ENCODE measurements at places on chromosomes 4 and X. TPM values are rescaled to one million over a fixed set of nuclear protein-coding genes. Genes with fewer than 3 reads are reported as not detected.

DNA sequence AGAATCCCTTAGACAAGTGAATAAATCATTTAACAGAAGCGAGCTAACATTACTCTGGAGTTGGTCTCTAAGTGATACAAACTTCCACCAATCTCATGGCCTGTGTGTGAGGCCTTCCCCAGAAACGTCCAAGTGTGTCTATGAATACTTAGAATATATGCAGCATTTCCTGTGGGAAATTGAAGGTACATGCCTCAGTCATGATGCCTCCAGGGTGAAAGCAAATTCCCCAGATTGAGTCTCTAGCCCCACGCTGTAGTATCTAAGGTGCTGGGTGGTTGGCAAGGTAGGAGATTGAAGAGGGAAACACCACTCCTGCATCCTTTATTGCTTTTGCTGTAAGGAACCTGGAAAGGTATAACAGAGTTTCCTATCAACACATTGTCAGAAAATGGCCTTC, 113.8 kb downstream of the IL13RA2 start:
- DNase-seq, result no peak

DNA sequence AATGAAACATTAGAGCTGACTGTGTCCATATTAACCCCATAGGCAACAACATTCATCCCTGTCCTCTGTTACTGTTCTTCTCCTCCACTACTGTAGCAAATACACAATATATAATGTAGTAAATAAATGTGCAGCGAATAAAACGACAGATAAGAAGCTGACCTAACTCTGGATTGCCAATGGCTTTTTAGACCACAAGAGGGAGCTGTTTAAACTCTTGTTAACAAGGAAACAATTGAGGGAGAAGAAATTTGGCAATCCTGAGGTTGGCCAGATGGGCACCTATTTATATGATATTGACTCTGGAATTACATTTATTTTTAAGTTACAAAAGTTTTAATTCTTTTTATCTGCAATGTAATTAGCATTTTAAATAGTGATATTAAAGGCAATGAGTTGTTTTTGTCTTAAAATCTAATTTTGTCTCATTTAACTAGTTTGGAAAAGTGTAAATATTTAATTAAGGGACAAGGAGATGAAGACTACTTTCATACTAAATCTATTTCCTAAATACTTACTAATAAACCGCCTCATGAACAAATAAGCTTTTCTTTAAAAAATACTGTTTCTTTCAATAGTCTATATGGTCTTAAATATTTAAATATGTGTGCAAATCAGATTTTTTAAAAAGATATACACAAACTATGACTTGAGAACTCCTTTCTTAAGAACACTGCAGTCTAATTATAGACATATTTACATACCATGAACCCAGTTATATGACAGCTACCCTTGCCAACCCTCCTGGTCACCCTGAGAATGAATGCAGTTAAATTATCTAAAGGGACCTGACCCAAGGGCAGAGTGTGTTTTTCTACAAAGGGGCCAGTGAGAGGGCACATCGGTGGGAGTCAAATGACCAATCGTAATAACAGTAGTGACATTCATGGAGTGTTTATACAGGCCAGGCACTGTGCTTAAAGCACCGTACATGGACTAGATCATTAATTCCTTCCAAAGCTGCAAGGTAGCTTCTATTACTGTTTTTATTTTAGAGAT, 52.9 kb upstream of the HPF1 start:
- DNase-seq, result no peak

GRCh38 chrX:6941041-6941440, 206.5 kb upstream of the STS start:
- no peak for DNase-seq

DNA sequence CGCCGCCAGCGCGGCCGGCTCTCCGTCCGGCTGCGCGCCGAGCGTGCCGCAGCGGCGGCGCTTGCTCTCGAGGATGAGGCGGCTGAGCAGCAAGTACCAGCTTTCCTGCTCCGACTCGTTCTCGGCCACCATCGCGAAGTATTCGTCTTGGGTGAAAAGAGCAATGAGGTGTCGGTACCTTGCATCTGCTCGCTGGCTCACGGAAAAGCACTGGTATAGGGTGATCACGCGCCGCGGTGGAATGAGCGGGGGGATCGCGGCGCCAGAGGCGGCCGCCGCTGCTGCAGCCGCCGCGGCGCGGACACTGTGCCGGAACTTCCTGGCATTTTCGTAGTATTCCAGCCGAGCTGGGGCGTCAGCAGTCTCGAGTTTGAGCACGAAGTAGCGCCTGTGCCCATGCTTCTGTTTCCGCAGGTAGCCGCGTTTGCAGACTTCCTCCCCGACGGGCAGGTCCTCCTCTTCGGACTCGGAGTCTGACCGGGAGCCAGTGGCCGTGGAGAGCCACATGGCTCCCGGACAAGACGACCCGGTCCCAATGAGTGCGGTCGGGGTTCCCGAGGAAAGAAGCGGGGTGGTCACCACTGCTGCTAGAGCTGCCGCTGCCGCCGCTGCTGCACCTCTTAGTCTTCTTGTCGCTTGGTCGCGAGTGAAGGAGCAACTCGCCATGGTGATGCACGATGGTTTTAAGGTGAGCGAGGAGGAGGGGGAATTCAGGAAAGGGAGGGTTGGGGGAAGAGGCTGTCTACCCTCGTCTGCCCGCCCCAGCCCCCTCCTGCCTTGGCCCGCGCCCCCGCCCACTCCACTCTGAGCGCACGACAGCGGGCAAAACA, 469 bp downstream of the IRS4 start:
- DNase-seq, result no peak

Gene VAMP7
- total RNA-seq, result 22.3 TPM

DNA sequence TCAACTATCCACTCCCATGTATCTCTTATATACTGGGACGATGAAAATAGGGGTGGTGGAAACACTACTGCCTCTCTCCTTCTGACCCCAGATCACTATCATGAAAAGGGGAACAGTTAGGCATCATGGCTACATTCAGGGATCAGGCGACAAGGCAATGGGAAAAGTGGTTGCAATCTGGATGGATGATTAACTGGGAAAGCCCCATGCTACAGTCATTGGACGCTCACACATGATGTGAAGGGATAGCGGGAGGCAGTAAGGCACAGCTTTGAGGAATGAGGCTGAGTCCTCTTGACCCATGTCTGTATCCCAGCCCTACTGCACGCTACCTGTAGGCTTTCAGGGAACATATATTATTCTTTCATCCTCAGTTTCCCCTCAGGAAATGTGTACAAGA, 10.2 kb downstream of the GASK1B start:
- no peak for DNase-seq

- no peak for DNase-seq
These were observed 23.8 kb downstream of the CENPC start for GRCh38 chr4:67521506-67521905.

GRCh38 chrX:54223581-54223980, 40.5 kb upstream of the FAM120C start:
- DNase-seq, result no peak

GRCh38 chr4:41981456-41981855, at the start of gene DCAF4L1:
Gene DCAF4L1 (plus strand): TSS chr4:41981756. CDS start chr4:41981793, 37 bp downstream.
- DNase-seq, result no peak

- no peak for DNase-seq
These were observed 349.4 kb downstream of the FAT4 start for GRCh38 chr4:125663896-125664767.

DNA sequence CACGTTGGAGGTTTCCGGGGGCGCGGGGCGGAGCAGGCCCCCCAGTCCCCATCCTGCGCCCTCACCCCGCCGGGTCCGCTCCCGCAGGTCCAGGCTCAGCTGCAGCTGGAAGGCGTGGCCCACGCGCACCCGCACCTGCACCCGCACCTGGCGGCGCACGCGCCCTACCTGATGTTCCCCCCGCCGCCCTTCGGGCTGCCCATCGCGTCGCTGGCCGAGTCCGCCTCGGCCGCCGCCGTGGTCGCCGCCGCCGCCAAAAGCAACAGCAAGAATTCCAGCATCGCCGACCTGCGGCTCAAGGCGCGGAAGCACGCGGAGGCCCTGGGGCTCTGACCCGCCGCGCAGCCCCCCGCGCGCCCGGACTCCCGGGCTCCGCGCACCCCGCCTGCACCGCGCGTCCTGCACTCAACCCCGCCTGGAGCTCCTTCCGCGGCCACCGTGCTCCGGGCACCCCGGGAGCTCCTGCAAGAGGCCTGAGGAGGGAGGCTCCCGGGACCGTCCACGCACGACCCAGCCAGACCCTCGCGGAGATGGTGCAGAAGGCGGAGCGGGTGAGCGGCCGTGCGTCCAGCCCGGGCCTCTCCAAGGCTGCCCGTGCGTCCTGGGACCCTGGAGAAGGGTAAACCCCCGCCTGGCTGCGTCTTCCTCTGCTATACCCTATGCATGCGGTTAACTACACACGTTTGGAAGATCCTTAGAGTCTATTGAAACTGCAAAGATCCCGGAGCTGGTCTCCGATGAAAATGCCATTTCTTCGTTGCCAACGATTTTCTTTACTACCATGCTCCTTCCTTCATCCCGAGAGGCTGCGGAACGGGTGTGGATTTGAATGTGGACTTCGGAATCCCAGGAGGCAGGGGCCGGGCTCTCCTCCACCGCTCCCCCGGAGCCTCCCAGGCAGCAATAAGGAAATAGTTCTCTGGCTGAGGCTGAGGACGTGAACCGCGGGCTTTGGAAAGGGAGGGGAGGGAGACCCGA, 14.0 kb downstream of the SHOX start:
- peak; percentile 74 for DNase-seq

Gene HSFX4
- not detected for total RNA-seq

DNA sequence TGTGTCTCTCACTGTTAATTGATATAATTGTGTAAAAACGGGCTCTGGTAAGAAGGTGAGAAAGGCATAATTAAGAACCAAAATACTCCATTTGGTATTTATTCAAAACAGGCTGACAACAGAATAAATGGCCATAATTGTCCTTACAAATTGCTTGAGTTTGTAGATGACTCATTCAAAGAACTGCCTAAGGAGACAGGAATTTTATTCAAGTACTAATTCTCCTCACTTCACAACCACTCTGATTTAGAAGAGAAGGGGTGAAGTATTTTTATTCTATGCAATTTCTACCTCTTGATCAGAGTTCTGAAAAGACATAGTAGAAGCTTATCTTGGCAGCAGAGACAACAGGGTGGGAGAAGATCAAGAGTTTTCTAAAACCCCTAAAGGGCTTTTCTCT, 43.1 kb downstream of the ATP11C start:
- DNase-seq, result no peak

Gene ASMT
- total RNA-seq, result not detected

DNA sequence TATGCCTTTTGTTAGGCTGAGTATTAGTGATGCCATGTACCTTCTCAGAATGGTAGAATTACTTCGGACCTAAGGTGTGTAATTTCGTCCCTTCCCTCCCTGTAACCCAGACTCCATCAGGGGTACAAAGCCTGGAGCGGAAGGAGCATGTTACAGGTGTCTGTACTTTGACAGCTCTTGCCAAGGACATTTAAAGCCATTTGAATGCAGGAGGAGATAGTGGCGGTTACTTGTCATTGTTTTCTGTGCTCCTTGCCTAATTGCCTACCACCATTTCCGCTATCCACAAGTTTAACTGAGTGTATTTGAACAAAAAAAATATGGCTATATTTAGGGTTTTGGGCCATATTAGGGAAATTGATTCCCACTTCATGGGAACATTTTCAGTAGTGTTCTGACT, 1.8 kb downstream of the FNIP2 start:
- DNase-seq, result no peak

DNA sequence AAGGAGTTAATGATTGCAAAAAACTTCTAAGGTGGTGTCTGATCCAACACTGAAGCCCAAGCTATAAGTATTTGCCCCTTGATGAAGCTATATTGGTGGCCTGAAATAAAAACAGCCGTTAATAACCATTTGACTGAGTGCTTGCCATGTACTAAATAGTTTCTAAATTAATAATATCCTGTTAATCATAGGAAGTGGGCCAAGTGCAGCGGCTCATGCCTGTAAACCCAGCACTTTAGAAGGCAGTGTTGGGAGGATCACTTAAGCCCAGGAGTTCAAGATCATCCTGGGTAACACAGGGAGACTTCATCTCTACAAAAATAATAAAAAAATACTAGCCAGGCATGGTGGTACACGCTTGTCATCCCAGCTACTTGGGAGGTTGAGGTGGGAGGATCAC, 8.3 kb downstream of the NDP start:
- no peak for DNase-seq

DNA sequence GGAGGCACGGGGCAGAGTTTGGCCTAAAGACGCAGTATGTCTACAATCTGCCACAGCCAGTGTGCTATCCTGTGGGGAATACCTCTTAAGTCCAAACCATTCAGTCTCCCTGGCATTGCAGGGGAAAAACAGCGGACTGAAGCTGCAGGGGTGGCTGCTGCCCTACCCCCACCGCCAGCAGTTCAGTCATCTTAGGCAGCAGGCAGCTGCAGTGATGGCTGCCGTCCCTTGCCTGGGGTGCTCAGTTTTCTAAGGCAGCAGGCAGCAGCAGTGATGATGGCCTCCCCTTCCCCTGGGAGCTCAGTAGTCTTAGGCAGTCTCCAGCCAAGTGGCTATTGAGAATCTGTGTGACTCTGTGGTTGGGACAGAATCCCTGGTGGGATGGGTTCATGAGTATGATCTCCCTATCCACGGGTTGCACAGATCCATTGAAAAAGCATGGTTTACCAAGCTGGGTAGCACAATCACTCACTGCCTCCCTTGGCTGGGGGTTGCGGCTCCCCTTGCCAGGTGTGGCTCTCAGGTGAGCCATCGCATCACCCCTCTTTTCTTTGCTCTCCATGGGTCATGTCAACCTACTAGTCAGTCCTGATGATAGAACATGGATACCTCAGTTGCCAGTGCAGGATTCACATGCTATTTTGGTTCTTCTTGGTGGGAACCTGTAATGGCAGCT, 48.9 kb upstream of the GRID2 start:
- no peak for DNase-seq

Gene REPS2
- total RNA-seq, result 10.8 TPM

DNA sequence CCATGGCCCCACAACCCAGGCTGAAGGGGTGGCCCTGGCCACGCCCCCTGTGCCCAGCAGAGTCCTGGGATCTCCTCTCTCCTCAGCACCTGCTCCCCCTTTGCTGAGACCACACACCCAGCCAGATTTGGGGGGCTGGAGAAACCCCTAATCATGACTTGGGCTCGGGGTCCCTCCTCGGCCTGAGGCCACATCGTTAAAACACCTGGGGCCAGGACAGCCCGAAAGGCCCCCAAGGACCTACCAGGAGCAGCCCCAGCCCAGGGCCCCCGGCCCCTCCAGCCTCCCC, 116.7 kb downstream of the FAM53A start:
- DNase-seq, result no peak

Gene TREX2
- total RNA-seq, result 9.6 TPM

Gene OTC
- total RNA-seq, result 2.7 TPM

Gene WDR17
- total RNA-seq, result 2.0 TPM

Gene FAM184B
- not detected for total RNA-seq

Gene SPANXN3
- total RNA-seq, result not detected

DNA sequence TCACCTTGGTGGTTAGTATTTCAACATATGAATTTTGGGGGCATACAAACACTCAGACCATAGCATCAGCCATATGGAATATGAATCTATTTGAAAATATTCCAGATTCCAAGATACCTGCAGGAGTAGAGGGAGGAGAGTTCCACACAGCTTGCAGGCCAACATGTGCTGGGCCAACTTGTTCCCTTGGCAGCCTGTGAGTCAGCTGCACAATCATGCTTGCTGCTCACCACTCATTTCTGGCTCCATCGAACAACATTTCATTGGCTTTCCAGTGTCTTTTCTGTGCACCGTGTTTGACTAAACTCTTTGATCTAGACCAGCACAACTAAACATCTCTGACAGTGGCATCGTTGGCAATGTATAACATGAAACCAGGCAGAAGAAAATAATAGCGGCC, 282.5 kb upstream of the RASGEF1B start:
- no peak for DNase-seq

Gene POLN
- total RNA-seq, result 3.9 TPM

Gene RPS6KA3
- total RNA-seq, result 22.8 TPM
